ENCODE measurements at places on chromosomes 13 and 19.

DNA sequence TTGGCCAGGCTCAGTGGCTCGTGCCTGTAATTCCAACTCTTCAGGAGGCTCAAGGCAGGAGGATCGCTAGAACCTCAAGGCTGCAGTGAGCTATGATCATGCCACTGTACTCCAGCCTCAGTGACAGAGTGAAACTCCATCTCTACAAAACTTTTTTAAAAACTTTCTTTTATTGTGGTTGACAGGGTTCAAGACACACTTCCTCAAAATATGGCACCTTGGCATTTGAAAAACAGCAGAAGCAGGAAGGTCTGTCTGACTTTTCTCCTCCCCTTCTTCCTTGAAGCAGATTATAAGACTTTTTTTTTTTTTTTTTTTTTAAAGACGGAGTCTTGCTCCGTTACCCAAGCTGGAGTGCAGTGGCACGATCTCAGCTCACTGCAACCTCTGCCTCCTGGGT, 100.3 kb downstream of the TM9SF2 start:
- DNase-seq: no peak

DNA sequence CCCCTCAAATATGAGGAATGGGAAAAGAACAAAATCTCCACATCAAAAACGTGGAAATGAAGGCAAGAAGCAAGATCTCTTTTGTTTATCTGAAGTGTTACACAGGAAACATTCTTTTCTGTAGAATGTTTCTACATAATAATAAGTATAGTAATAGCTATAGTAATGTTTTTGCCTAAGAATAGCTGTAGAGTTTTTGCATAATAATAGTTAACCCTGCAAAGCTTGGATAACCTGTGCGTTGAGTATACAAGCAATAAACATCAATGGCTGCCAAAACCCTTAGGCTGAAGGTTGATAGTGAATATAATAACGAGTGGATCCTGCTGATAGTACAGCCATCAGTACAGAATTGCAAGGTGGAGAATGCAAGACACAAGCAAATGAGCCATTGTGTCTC, 11.1 kb upstream of the LILRA5 start:
- DNase-seq: no peak

DNA sequence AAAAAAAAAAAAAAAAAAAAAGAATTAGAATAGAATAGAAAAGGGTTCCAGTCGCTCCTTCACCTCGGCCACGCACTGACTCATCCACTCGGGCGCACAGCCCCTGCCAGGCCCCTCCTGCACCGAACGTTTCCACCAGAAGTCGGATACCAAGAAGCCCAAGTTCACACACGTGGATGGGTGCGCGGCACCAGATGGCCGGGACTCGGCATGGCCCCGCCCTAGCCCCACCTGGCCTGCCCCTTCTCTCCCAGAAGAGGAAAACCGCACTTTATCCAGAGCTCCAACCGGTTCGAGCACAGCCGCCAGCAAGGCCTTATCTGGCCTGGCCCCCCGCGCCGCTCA, 5.9 kb downstream of the PRR36 start:
- DNase-seq: no peak

DNA sequence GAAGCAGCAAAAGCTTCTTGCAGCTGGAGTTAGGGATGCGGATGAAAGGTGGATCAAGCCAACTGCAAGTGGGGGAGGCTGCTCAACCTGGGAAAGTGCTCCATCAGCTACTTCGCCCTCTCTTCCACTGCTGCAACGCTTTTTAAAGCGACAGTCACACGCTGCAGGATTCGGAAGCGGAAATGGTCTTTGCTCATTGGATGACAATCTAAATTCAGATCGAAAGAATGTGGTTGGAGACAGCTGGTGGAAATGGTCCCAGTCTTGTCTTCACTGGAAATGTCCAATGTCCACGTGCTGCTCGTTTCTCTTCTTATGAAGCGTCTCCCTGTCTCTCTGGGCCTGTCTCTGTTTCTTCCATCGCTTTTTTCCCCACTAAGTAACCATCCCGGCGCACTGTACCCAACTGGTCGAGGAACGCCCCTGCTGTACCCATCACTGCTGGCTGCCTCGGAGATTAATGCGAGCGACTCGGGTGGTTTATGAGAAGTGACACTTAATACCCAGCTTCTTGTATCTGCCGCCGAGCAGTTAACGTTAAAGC, 2.1 kb upstream of the FGF9 start:
- no peak for DNase-seq
